Pulmonary artery endothelial cell (primary cell): ENCODE measurements at places on chromosomes 1 and 21.
A peak's percentile ranks its signal among the peaks of the same experiment; 100 is the strongest.

DNA sequence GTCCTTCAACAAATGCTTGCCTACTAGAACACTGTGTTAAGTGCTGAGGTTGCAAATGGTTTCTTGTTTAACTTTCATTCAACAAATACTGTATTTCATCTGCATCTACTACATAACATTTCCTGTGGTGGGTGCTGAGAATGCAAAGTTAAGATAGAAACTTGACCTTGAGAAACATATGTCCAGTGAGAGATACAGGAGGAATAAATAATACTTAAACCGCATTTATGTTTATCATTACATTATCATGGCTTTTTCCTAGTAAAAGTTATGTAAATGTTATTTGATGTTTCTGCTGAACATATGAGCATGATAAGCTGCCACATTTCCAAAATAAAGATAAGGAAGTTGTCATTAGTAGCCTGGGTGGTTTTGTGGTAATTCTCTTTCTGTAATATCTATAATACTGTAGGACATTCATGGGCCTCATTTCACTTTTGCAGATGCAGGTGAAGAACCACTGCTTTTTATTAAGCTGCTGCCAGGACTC, 590.4 kb downstream of the PLPP3 start:
- no peak for DNase-seq

GRCh38 chr1:209895709-209896108, 42.3 kb upstream of the SYT14 start:
- peak; percentile 66 for DNase-seq

DNA sequence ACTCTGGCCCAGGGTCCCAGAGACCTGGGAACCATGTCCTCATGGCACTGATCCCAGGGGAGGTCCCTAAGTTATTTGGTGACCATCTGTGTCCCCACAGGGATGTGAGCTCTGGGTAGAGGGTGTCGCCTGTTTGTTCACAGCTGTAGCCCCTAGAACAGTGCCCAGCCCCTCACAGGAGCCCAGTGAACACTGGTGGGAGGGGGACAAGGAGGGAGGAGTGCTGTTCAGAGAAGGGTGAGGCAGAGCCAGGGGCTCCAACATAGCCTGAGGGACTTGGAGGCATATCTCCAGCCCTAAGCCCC, 450.4 kb downstream of the MATN1 start:
- no peak for DNase-seq

GRCh38 chr21:31282095-31282709, 61.9 kb downstream of the TIAM1 start:
- no peak for DNase-seq

DNA sequence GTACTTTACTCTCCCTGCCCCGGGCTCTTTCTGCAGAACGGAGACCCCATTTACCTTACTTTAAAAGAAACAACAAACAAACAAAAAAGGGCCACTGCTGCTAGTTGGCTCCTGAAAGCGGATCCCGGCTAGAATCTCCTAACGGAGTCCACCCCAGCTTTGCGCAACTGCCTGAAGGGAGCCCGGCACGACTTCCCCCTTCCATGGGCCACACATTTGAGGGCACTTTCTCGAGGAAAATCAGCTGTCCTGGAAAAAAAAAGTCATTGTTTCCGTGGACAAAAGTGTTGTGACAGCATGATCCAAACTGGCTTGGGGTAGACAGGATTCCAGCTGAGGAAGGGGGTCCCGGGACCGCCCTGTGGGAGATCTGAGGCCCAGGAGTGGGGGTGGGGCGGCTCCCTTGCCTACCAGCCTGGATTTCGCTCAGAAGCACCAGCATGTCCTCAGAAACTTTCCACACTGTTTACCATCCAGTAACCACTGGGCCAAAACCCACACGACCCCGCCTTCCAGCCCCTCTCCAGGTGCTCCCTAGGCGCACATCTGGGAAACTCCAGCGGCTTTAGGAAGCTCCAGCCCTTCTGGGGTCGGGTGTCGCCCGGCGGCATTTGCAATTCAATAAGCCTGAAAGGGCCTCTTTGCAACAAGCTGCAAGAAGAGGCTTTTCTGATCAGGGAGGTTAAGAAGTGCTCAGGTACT, 4.8 kb downstream of the RIPK4 start:
- no peak for DNase-seq
